ENCODE measurements at places on chromosomes 16 and 17.

- no peak for DNase-seq
These were observed 78.8 kb downstream of the BRIP1 start for GRCh38 chr17:61784510-61784909.

DNA sequence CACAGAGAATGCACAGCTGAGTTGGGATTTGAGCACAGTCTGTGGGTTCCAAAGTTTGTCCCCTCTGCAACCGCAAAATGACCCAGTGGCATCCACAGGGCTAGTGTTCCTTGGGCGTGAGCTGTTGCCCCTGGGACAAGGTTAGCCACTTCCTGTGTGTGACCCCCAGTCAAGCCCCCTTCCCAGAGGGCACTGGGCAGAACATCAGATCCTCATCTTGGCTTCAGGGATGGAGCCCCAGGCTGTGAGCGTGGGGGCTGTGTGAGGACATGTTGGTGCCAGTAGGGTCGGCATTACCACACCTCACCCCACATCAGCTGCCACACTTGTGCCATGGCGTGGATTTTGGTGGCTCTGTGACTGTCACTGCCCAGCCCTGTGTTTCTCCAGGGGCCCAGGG, 55.3 kb downstream of the USP22 start:
- no peak for DNase-seq

GRCh38 chr16:80604600-80605355, 64.0 kb downstream of the DYNLRB2 start:
- no peak for DNase-seq

DNA sequence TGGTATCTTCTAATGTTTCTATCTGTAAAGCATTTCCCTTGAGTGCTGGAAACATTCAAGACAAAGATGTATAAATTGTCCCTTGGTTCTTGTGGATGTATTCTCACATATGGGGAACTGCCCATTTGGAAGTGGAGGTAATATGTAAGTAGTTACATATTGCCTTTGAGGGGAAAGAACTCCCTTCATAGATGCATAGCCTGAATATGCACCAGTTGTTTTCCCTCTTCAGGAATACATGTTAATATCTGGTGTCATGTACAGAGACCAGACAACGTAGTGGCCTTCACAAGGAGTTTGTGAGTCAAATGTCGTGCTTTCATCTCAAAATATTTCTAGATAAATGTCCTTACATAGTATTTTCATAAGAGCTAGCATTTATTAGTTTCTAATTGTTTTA, 213.5 kb downstream of the BCAS3 start:
- DNase-seq: no peak

GRCh38 chr16:50274326-50275097, 8.2 kb downstream of the ADCY7 start:
- DNase-seq: no peak

- no peak for DNase-seq
These were observed 148.8 kb downstream of the FOXL1 start for GRCh38 chr16:86727131-86727530.

DNA sequence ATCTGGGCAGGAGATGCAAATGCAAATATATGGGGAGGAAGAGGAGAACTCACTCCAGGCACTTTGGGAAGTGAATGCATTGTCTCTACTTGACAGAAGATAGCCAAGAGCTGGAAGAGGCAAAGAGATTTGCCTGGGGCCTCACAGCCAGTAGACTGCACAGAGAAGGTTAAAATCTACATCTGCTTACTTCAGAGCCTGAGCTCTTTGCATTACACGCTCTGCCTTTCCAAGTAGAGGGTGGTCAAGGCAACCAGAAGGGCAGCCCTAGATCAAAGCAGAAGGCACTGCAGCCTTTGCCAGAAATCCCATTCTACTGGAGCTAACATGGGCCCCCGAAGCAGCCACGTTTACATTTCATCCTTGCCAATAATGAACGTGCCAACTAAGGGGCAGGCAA, 407.2 kb upstream of the CCL2 start:
- DNase-seq: no peak

GRCh38 chr17:81381632-81382577, 13.4 kb upstream of the BAHCC1 start:
- DNase-seq: no peak

- no peak for DNase-seq
These were observed 15.3 kb downstream of the ZC3H7A start for GRCh38 chr16:11781773-11782172.
